ENCODE measurements at places on chromosomes 11 and 22. TPM values are rescaled to one million over a fixed set of nuclear protein-coding genes. Genes with fewer than 3 reads are reported as not detected.

UBQLN3 gene
- total RNA-seq = 0.49 TPM

DNA sequence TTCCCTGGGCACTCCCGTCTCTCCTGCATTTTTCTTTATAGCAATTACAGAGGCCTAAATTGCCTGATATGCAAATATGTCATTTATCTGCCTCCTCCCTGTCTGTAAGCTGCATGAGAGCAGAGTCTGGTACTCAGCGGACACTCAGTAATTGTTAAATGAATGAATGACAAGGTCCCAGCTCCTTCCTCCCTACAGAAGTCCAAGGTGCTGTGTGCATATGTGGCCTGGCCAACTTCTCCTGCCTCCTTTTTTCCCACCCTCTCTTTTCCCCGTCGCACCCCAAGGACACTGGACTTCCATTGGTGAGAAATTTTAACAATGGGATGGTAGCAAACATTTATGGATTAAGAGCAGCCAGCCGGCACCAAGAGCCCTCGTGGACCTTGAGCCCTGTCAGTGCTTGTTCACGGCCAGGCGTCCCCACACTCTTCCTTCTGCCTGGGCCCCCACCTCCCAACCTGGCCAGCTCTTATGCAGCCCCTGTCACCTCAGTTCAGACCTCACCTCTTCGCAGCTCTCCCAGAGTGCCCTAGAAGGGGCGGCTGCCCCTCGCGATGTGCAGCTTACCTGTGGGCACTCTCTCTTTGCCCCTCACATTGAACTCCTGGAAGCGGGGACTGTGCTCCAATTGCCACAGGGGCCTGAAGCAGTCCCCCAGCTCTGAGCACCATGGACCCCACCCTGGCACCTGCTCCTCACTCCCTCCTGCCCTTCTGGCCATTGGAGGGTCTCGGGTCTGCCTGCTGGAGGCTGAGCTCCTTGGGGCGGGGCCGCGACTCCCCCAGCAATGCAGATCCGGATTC lies 1.5 kb downstream of the TMPRSS6 start:
- no peak for DNase-seq

USP47 gene
- 121 TPM for total RNA-seq

DNA sequence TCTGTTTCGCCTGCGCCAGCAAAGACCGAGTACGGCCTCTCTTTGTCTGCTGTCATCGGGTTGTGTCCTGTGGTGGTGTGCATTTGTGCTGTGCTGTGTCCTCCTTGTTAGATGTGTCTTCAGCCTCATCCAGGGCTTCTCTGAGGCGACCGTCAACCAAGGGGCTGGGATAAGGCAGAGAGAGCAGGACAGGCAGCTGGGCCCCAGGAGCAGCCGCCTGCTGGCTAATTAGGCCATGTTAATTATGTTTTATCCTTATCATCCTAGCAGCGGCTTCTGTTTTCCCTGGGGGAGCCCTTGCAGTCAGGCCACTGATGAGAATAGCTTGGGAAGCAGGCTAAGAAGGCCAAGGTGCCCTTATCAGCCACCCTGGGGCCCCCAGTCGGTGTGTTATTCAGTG lies 40.7 kb upstream of the TTC12 start:
- DNase-seq = no peak

GRCh38 chr11:62669420-62670161 lies 1.9 kb upstream of the UQCC3 start:
- DNase-seq = no peak

DNA sequence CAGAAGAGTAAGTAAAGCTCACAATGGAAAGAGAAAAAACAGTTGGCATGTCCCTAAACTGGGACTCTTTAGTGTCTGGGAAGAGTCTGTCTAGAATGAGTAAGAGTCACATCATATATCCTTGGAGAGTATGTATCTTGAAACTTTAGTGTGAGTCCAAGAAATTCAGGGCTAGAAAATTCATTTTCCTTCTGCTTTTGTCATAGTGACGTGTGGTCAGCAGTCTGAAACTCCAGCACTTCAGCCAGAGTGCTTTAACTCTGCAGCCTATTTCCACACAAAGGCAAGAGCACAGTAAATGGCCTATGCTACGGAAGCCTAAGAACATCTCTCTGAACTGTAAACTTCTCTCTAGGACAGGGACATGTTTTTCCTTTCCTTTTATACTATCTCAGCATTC lies 174.1 kb downstream of the FAM181B start:
- no peak for DNase-seq

OR8G1 gene
- not detected for total RNA-seq

- no peak for DNase-seq
These were observed 12.3 kb upstream of the BID start for GRCh38 chr22:17786435-17787161.
